ENCODE measurements at places on chromosomes 1 and 21.

GRCh38 chr1:230826166-230826875, 42.0 kb downstream of the C1orf198 start:
- no peak for DNase-seq

DNA sequence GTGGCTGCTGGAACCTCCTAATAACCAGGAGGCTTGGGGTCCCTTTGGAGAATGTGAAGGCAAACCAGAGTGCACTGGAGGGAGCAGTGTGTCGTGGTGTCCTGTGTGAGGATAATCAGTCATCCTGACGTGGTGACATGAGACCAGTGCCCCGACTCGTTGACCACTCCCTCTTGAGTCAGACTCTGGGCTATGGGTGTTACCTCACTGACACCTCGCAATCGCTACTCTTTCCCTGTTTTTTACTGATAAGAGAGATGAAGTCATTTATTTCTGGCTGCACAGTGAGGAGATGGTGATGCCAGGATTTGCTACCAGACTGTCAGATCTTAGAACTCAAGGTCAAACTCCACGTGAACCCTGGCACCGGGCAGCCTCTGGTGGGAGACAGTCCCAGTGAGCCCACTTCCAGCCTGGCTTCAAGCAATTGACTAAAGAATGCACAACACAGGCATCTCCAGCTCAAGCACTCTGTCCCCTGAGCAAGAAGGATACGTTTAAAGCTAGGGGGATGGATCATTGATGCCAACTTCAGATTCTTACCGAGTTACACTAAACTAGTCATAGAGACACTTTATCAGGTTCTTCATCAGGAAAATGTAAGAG, 30.3 kb downstream of the UBASH3A start:
- no peak for DNase-seq

- DNase-seq, result no peak
These were observed 34.6 kb downstream of the OBSCN start for GRCh38 chr1:228242409-228242808.

DNA sequence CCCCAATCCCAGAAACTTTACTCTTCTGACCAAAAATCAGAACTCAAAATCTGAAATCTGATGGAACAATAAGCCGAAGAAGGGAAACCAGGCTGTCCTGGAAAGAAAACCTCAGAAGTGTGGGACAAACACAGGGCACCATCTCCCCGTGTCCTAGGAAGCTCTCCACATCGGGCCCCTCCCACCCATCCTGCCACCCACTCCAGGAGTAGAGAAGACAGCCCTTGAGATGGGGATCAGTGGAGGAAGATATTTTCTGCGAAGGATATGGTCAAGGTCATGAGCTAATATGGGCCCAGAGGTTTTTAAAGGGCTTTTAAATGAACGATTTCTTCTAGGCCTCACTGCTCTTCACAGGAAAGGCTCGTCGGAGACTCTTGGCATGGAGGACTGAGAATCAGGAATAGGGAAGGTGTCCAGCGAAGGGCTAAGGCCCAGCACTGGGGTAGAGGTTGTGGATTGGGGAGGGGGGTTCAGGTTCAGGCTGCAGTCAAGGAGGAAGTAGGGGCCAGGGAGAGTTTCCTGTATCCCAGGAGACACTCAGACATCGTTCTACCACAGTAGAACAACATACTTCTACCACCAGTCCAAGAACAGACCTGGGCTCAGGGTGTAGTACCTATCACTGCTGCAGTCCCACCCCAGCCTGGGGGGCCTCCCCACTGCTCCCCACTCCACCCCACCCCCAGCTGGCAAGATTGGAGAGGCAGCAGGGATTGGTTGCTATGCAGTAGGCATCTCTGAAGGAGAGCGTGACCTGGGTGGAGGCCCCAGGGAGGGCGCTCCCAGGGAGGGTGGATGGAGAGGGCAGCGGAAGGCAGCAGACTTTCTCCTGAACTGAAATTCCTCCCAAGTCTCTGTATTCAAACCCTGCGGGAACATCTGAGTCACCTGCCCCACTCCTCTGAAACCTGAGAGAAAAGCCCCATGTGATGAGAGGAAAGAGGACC, 1.2 kb upstream of the S100A5 start:
- no peak for DNase-seq

DNA sequence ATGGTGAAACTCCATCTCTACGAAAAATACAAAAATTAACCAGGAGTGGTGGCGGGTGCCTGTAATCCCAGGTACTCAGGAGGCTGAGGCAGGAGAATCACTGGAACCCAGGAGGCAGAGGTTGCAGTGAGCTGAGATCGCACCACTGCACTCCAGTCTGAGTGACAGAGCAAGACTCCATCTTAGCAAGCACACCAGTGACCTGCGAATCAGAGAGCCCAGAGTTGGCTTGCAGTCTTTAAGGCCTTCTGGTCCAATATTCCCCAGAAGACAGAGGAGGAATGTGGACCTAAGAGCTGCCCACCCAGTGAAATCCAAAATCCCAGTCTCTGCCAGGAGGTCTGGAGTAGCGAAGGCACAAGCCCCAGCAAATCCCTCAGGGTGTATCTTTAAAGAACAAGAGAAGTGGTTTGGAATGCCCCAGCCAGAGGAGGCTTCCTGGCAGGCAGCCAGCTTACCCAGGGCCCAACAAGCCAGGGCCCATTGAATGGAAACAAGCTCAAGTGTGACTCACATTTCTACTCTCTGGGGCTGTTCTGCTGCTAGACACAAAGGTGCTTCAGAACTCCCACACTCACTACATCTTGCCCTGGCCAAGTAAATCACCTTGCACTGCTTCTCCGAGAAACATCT, 23.9 kb downstream of the GPR161 start:
- peak; percentile 20 for DNase-seq

- no peak for DNase-seq
These were observed 27.3 kb upstream of the ZNF362 start for GRCh38 chr1:33228935-33229487.

DNA sequence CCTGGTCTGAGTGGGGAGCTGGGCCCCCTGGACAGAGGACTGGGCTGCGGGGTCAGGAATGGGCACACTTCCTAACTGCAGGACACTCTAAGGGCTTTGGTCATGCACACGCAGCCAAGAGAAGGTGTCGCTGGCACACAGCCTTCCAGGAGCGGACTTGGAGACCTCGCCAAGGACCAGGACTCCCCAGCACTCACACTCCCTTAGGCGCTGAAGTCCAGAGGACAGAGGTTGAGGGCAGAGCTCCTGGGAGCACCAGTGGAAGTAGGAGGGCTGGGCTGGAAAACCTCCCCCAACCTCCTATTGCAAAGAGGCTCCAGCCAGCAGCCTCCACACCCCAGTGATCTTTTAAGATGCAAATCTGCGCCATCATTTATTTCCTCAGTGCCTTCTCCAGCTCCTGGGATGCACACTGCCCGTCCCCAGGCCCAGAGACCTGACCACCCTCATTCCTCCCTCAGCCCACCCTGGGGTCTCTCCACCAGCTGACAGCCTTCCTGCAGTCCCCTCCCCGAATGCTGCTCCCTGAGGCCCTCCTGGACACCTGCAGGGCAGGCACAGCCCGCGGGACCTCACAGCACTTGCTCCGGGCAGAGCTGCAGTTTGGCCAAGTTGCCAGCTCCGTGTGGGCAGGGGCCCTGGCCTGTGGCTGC, 3.0 kb downstream of the TSPEAR start:
- no peak for DNase-seq

- no peak for DNase-seq
These were observed 40.6 kb upstream of the CLIC4 start for GRCh38 chr1:24704411-24705259.

DNA sequence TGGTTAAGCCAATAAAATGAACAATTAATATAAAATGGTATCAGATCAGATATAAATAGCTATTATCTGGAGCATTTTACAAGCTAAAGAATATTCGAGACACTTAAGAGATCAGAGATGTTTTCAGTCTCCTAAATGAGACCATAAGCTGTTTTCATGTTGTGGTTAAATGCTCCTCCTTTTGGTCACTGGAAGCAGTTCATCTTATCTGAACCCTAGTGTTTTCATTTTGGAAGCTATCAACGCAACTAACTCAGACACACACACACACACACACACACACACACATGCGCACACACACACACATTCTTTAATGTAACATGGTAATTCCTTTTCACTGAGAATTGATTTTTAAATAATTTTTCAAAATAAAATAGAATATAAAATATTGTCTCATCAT, 10.0 kb upstream of the LRRC8C start:
- no peak for DNase-seq

- DNase-seq, result no peak
These were observed 77.6 kb downstream of the RPS6KA1 start for GRCh38 chr1:26607186-26607585.

GRCh38 chr1:180948641-180949615, 36.2 kb downstream of the KIAA1614 start:
- DNase-seq, result no peak

DNA sequence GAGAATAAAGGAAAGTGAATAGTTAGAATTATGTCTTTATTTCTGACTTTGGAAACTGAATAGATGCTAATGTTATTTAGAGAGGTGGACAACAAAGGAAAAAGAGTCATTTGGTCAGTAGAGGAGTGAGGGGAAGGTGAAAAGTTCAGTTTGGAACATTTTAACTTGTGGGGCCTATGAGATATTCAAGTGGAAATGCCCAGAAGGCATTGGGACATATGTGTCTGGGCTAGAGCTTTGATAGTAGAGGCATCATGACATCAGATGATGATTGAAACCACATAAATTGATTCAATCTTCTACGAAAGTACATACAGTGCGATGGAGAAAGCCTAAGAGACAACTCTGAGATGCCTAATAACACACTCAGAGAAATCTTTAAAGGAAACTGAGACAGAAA, 151.7 kb upstream of the COL11A1 start:
- no peak for DNase-seq

DNA sequence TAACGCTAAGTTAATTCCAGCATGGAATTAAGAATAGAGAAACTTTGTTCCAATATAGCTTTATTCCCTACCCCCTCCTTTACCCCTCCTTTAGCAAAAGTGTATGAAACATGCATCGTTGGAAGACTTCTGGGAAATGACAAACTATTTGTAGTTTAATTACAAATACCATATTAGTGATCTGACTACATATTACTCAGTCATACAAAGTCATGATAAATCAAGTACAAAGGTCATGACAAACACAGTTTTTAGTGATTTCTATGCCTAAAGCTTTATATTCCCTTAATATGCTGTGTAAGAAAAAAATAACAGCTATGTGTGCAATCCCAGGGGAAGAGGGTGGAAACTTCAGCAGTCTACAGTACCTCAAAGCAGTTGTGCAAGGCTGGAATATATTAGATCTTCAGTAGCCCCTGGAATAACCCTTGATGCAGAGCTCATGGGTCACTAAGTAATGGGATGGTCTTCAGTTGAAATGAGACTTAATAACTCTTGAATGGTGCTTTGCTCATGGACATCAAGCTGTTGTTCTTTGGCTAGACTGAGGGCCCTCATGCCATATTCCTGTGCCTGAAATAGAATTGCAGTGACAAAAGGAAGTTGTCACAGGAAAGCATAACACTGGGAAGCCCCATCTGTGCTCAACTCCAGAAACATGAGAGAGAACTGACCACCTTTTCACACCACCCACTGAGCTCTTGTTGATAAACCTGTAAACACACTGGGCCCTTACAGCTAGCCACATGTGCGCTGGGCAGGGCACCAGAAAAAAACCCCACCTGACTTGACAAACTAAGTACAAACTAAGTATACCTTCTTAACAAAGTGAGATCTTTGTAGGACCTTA, 25.3 kb downstream of the ZMYND12 start:
- no peak for DNase-seq

DNA sequence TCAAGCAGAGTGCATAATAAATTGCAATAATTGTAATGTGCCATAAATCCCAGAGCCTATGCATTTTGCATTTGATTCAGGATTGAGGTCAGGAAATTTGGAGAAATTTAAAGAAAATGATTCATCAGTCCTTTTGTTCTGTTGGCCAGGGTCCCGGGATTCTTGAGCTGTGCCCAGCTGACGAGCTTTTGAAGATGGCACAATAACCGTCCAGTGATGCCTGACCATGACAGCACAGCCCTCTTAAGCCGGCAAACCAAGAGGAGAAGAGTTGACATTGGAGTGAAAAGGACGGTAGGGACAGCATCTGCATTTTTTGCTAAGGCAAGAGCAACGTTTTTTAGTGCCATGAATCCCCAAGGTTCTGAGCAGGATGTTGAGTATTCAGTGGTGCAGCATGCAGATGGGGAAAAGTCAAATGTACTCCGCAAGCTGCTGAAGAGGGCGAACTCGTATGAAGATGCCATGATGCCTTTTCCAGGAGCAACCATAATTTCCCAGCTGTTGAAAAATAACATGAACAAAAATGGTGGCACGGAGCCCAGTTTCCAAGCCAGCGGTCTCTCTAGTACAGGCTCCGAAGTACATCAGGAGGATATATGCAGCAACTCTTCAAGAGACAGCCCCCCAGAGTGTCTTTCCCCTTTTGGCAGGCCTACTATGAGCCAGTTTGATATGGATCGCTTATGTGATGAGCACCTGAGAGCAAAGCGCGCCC, 8.7 kb downstream of the PROX1 start:
- DNase-seq, result no peak

DNA sequence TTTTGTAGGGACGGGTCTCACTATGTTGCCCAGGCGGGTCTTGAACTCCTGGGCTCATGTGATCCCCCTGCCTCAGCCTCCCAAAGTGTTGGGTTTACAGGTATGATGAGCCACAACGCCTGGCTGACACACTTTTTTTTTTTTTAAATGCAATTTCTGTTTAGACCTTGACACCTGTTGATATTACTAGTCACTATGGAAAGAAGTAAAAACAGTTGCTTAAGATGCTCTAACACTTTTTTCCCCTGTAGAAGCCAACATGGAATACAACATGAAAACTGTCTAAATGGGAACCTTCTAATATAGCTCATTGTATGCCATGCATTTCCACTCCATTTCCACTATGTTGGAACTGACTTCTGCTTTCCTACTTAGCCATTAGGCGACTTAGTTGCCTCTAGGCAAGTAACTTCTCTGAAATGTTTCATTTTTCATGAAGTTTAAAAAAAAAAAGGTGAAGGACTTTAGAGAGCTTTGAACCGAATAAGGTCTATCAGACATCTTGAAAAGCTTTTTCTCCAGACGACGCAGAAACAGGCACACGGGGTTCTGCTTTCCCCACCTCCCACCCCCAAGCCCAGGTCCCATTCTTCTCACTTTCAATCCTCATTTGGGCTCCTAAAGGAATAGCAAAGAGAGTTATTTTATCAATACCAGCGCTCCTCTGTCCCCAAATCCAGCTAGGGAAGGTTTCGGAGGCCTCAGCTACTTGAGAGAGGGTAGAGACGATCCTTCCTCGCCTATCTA, 648 bp upstream of the DR1 start:
- DNase-seq, result no peak

GRCh38 chr21:37443683-37444082, 77.1 kb downstream of the DYRK1A start:
- no peak for DNase-seq
